Frontal cortex (tissue), 4 donors: ENCODE measurements at places on chromosomes 7 and 10.

DNA sequence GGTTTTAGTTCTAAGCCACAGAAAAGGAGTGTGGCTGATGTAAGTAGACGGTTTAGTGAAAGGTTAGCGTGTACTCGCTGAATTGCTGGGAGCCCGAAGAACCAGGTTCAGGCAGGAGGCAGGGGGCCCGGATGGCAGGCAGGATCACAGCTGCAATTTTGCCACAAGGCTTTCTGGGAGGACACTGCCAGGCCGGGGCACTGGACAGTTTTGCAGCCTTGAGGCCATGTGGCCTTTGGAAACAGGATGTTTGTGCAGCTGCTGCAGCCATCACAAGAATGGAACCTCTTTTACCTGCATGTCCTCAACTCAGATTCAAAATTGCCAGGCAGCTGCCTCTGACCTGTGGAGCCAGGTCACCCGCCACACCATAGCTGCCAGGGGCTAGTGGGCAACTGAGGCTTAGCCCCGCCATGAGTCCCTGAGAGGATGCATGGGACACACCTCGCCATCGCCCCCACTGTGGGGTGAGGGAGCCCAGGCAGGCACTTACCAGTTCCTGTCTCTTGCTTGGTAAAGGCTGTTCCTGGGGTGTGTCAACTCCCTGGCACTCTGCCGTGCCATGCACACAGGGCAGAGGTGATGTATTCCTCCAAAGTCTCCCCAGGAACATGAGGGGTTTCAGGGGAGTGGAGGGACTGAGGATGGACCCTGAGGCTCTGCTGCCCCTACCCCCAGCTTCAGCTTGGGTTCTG, 188.6 kb downstream of the RPS24 start:
- DNase-seq: no peak

- no peak for DNase-seq
Measured at GRCh38 chr7:32142649-32143048, 72.4 kb upstream of the PDE1C start.

- peak; percentile 73 for DNase-seq
Measured at GRCh38 chr10:129963641-129964501, at the start of gene EBF3. TSS of gene EBF3 (minus strand) at chr10:129964274. CDS start at chr10:129963768, 506 bp downstream.

GRCh38 chr10:59383436-59383835, 21.1 kb upstream of the FAM13C start:
- no peak for DNase-seq

DNA sequence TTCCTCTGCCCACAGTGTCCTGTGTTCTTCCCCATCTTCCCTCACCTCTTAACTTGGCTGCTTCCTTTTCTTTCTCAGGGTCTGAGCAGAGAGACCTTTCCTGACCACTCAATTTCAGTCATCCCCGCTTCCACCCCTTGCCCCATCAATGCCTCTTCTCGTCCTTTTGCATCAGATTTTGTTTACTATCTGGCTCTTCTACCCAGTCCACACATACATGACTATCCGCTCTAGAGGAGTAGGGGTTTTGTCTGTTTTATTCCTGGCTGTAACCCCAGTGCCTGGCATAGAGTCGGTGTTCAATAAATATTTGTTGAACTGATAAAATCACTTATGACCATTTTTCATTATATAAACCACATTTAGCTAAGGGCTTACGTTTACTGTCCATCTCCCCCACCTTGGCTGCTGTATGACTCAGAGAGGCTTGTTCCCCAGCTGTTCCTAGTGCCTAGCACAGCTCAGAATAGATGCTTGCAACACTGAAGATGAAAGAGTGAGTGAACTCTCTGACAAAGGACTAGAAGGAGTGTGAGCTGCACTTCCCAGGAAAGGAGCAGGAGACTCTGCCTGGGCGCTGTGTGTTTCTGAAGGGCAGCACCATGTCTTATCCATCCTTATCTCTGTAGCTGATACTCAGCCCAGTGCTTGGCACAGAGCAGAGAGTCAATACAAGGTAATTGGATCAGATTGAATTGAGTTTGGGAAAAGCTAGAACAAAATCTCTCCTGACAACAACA, 21.9 kb downstream of the ARID5B start:
- DNase-seq: no peak

DNA sequence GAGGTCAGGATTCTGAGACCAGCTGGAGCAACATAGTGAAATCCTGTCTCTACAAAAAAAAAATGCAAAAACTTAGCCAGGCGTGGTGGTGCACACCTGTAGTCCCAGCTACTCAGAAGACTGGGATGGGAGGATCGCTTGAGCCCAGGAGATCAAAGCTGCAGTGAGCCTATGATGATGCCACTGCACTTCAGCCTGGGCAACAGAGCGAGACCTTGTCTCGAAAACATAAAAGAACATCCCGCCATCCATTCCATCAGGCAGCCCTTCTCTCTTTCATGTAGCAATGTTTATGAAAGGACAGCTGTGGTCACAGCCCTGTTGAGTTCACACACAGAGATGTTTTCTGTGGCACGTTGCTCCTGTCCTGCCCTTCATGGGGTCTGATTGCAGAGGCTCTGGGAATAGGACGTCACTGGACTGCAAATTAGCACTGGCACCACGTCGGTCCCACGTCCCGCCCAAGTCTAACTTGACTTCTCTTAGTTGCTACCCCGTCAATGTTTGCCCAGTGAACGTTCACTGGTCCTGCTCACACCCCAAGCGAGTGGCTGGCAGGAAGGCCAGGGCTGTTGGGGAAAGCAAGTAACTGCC, 64.5 kb upstream of the MYL10 start:
- no peak for DNase-seq

DNA sequence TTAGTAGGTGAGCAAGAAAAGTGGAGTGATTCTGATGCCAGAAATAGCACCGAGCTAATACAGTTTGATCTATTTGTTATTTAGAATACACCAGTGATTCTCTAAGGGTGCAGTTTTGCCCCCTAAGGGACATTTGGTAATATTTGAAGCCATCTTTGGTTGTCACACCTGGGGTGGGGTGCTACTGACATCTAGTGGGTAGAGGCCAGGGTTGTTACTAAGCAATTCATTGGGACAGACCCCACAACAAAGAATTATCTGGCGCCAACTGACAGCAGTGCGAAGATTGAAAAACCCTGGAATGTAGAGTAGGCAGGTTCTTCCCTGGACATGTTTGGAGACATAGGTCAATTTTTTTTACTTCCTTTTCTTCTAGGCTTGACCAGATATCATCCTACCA, 14.6 kb downstream of the PALS2 start:
- DNase-seq: no peak

- no peak for DNase-seq
Measured at GRCh38 chr7:150381096-150381495, 2.0 kb downstream of the ZNF775 start.

DNA sequence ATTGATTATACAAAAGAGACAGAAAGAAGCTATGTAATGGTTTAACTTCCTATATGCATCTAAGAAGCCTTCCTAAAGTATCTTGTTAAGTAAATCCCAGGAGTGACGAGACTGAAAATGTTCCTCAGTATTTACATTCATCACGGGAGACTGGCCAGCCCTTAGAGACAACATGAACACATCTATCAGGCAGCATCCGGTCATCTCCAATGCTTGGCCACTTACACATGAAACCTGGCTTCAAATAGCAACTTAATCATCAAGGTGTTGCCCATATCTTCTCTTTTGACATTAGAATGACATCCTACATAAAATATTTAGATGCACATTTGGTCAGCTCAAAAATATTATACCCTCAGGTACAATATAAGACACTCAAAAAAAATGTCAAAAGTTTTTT, 33.8 kb downstream of the ERCC6 start:
- DNase-seq: no peak

DNA sequence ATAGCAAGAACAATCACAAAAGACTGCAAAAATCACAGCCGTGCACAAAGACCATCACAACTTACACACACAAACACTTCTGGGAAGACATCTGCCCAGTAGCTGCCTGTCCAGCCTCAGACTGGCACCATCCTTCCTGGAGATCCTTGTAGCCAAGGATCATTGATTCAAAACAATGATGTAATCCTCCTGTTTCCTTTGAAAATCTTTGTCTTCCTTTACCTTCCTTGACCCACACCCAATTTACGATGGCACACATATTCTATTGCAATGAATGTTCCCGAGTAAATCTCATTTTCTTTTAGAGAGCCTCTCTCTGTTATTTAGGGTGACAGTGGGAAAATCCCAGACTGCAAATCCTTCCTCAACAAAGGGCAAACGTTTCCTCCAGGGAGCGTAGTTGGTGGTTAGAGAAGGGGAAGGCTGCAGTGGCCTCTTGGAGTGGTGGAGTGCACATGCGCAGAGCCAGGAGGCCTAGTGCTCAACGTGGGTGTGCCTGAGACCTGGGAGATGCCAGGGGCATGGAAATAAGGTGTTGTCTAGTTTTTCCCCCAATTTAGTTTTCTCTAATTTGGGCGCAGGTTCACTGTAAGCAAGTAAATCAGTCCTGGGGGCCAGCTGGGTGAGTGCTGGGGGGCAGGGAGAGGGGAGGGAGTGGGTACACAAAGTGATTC, 3.1 kb upstream of the INPP5A start:
- no peak for DNase-seq

DNA sequence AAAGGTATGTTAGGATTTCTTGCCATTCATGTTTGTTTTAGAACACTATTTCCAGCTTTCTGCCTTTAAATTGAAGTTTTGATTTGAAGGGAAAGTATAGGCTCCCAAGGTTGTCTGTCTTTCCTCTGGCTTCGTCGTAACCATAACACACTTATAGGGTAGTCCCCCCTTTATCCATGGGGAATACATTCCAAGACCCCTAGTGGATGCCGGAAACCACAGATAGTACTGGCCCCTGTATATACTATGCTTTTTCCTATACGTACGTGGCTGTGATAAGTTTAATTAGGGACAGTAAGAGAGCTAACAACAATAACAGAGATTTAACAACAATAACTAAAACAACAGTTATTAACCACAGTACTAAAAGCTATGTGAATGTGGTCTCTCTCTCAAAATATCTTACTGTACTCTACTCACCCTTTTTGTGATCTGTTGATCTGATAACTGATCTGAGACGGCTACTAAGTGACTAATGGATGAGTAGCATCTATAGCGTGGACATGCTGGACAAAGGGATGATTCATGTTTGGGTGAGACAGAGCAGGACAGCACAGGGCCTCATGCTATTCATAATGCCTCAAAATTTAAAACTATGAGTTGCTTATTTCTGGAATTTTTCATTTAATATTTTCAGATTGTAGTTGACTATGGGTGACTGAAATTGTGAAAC, 273.1 kb downstream of the AUTS2 start:
- no peak for DNase-seq

GRCh38 chr7:77800158-77800557, 1.6 kb downstream of the PHTF2 start:
- no peak for DNase-seq

DNA sequence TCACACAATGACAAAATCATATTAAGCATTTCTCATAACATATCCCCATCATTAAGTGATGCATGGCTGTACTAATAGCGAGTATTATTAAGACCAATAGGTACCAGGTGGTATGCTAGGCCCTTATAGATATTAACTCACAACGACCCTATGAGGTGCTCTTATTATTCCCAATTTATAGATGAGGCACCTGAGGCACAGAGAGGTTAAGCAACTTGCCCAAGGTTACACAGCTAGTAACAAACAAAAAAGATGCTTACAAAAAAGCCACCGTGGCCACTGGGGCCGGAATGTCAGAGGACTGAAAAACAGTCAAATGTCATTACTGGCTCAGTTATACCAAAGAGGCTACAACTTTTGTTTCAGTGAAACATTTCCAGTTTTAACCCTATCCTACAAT, 96.0 kb downstream of the OR13A1 start:
- DNase-seq: no peak

DNA sequence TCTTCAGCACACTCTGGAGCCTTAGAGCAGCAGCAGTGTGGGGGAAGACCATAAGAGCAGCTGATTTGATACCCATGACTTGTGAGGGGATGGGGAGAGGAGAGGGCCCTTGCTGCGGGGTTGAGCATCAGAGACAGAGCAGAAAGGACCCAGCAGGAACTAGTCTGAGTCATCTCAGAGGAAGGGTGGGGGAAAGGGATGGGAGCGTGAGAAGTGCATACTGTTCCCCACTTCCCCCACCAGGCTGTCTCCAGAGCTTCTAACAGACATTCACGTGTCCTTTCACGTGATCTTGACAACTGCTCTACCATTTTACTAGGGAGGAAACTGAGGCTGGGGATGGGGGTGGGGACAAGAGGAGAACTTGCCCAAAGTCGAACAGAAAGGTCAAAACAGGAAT, 38.7 kb downstream of the FAM241B start:
- DNase-seq: no peak

GRCh38 chr7:69586321-69586720, 12.0 kb upstream of the AUTS2 start:
- no peak for DNase-seq

DNA sequence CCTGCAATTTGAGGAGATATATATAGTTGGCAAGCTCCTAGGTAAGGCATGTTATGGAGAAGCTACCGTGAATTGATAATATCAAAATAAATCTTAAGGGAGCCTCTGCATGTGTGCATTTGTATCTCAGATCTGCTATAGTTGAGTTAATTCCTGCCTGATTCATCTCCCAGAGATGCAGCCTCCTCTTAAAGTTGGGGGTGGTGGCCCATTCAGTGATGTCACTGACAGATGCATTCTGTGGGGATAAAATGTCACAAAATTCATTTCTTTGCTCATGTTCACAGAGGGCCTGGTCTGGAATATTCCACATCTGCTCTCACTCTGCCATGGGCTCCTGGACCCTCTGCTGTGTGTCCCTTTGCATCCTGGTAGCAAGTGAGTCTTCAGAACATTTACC, 185.8 kb upstream of the PRSS1 start:
- no peak for DNase-seq

- DNase-seq: peak; percentile 42
Measured at GRCh38 chr10:122279725-122280141, 8.6 kb downstream of the BTBD16 start.

DNA sequence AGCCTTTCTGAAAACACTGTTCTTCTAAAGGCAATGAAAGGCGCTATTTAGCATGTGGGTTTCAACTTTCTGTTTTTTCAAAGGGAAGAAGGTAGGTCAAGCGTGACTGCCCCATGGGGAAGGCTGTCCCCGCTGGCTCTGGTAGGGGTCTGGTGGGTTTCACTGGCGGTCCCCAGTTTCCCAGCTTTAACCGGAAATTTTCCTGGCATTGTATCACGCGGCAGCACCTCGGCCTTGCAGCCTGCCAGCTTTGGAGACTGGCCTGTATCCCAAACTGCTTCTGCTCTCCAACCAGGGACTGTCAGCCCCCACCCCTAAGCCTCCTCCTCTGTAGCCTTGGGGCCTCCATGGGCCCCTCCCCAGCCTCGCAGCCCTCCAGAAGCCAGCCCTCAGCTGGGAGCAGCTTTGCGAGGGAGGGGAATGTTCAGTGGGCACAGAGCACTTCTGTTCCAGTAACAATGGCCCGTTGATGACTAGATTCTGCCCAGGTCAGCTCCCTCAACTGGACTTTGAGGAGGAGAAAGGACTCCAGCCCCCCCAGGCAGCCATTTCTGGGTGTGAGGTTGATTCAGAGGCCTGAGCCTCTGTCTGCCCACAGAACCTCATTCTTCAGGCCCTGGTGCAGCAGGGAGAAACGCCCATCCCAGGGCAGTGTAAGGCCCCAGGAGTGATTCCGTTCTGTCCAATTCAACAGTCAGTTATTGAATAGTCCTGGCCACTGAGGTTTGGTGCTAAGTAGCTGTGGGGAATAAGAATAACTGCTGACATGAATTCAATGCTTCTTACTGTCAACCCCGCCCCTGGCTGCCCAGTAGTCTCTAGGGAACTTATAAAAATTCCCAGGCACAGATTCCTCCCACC, 17.1 kb downstream of the CHST3 start:
- DNase-seq: peak; percentile 59
